ENCODE measurements at places on chromosomes 4 and X. TPM values are rescaled to one million over a fixed set of nuclear protein-coding genes. Genes with fewer than 3 reads are reported as not detected.

The MAOA gene
- 37.5 TPM for polyA plus RNA-seq

DNA sequence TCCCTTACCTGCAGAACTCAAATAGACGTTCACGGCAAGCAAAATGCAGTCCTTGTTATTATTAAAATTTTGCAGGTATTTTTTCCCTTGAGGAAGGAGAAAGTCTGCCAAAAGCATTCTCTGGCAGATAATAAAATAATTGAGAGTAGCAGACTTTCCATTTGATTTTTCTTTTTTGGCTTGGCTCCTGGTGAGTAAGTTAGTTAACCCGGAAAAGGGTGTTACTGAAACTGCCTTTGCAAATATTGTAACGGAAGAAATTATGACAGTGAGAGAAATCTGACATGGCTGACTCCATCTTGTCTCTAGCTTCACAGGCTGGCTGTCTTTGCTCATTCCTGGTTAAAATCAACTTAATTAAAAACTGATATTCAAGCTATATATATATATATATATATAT is 100.5 kb downstream of the GPR143 start:
- no peak for DNase-seq

- no peak for DNase-seq
Measured at GRCh38 chr4:78754872-78755271, 21.3 kb upstream of the BMP2K start.

The PPP1R2C gene
- not detected for polyA plus RNA-seq

- DNase-seq: no peak
Measured at GRCh38 chrX:29872831-29873230, 342.5 kb upstream of the MAGEB2 start.

The FAT4 gene
- polyA plus RNA-seq: 0.27 TPM

GRCh38 chr4:25962393-25962792 is 48.4 kb downstream of the SMIM20 start:
- no peak for DNase-seq

The MID1IP1 gene
- 34.6 TPM for polyA plus RNA-seq

The SLC30A9 gene
- 6.2 TPM for polyA plus RNA-seq

The CT45A5 gene
- not detected for polyA plus RNA-seq

DNA sequence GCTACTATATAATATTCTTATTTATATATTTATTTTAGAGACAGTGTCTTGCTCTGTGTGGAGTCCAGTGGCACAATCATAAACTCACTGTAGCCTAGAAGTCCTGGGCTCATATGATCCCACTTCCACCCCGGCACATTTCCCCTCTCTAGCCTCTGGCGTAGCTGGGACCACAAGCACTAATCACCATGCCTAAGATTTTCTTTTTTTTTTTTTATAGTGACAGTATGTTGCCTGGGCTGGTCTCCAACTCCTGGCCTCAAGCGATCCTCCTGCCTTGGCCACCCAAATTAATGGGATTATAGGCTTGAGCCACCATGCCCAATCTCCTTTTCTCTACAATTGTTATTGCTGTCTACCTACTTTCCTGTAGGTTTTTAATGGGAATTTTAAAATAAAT is 74.1 kb upstream of the BMP3 start:
- no peak for DNase-seq

- no peak for DNase-seq
Measured at GRCh38 chr4:162170509-162170908, 6.7 kb upstream of the FSTL5 start.

The NLGN4X gene
- polyA plus RNA-seq: 0.49 TPM

The CT45A10 gene
- polyA plus RNA-seq: not detected

GRCh38 chr4:5118994-5119835 is 67.9 kb downstream of the STK32B start:
- no peak for DNase-seq

GRCh38 chr4:165597581-165598480 is 219.0 kb downstream of the CPE start:
- DNase-seq: no peak

- DNase-seq: no peak
Measured at GRCh38 chrX:77118686-77119085, 328.5 kb upstream of the FGF16 start.

The AMELX gene
- not detected for polyA plus RNA-seq

DNA sequence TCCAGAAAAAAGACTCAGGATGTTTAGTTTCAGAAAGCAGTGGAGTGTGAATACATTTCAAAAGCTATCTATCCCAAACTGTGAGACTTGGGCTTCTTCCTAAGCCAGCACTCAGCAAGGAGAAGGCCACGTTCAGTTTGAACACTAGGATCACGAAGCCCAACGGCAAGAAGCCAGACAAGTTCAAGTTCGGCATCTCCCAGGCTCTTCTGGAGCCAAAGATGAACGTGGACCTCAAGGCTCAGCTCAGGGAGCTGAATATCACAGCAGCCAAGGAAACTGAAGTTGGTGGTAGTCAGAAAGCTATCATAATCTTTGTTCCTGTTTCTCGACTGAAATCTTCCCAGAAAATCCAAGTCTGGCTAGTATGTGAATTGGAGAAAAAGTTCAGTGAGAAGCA is 7.6 kb downstream of the PLAC1 start:
- DNase-seq: no peak

The UGT2B15 gene
- polyA plus RNA-seq: 4.1 TPM

DNA sequence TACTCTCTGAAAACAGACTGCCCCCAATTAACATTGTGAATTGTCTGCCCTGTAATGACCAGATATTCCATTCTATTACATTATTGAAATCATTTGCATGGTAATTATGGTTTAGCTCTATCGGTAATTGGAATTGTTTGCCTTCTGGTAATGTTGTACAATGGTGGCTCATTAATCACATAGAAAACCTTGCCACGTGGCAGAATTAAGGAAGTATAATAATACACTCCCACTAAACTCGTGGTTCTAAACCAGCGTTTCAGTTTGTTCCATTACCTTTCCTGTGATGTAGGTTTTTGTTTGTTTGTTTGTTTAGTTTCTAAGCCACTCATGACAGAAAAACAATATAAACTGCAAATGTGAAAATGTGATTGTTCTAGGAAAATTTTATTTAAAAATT is 45.1 kb upstream of the TAPT1 start:
- no peak for DNase-seq

GRCh38 chr4:86757468-86757867 is 91.7 kb downstream of the SLC10A6 start:
- DNase-seq: no peak

- DNase-seq: no peak
Measured at GRCh38 chr4:88940506-88940905, 116.5 kb downstream of the FAM13A start.

The MBTPS2 gene
- 1.1 TPM for polyA plus RNA-seq

- DNase-seq: no peak
Measured at GRCh38 chr4:100041646-100042045, 91.6 kb upstream of the H2AZ1 start.

DNA sequence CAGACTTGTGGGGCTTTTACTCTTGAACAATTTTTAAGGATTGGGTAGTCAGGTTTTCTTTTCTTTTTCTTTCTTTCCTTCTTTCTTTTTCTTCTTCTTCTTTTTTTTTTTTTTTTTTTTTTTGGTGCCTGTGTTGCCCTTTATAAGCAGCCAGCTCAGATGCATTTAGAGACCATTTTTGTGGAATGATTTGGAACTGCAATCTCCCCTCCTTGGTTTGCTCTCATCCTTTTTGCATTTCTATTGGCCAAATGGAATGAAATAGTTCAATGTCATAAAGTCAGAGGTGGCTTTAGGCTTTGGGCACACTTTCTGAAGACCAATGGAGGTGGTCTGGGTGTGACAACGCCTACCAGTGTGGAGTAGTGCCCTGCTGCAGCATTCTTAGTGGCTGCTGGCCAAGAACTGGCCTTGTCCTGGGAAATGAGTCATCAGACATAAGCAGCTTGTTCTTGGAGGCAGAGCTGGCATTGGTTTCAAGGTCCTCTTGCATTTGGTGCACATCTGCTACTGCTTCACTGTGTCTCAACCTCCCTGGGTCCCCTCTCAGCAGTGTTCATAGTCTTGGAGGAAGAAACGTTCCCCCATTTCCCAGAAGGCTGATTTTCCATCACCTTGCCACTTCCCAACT is 84.5 kb downstream of the CT47B1 start:
- DNase-seq: peak; percentile 51

GRCh38 chr4:185587427-185588161 is 52.3 kb upstream of the PDLIM3 start:
- no peak for DNase-seq

The CACNA1F gene
- 0.30 TPM for polyA plus RNA-seq

- no peak for DNase-seq
Measured at GRCh38 chr4:151029537-151029936, 14.5 kb upstream of the LRBA start.

The CENPE gene
- polyA plus RNA-seq: 0.04 TPM

The BRS3 gene
- polyA plus RNA-seq: 0.11 TPM

- DNase-seq: no peak
Measured at GRCh38 chr4:92551616-92552015, 247.8 kb downstream of the GRID2 start.

The NDST4 gene
- not detected for polyA plus RNA-seq

DNA sequence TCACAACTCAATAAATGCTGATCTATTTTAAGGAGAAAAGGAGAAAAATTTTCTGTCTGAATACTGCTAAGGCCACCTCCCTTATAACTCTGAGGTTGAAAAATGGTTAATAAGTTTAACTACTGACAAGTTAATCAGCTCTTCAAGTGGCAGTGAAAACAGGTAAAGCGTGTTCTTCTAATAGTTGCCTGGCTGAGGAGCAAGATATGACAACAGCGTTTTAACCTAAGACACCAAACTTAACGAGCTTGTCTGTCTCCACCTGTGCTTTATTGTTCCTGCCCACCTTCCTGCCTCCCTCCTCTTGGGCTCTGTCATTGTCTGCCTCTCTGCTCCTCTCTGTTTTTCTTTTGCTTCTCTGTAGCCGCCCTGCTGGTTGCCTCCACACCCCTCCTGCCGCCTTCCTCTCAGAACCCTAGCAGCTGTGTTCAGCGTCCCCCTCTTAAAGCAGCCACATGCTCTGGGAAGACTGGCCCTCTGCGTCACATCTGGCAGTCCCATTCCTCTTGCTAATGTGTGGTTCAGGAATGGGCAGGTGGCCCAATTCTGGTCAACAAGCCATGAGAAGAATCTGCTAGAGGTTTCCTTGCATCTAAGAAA is 4.3 kb upstream of the TSPAN5 start:
- no peak for DNase-seq

All from pancreas (tissue), 10 donors.